Activated naive CD8-positive, alpha-beta T cell treated with anti-CD3 and anti-CD28 coated beads, Interleukin-2, amount 50 U/mL, for 16 hours (primary cell): ENCODE measurements at places on chromosomes 2 and 18.
A peak's percentile ranks its signal among the peaks of the same experiment; 100 is the strongest.

- no peak for DNase-seq
Observed at GRCh38 chr2:234678711-234679110, 181.8 kb upstream of the ARL4C start.

DNA sequence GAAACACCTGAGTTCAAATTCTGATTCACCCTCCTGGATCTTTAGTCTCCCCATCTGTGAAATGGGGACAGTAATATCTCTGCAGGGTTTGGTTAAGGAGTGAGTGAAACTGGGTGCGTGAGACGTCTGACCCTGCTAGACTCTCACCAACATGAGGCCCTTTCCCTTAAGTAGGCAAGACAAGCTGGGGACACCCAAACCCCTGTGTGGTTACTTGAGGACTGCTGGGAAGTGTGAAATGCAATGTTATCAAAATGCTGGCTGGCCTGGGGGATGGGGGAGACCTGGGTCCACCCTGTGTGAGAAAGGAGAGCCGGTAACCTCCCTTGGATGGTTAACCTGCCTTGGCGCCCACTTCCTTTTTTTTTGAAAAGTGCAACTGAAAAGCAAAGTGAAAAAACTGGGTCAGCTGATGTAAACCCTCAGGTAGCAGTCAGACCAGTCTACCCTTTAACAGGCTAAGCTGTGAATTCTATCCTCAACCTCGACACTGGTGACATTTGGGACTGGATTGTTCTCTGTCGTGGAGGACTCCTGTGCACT lies 82.3 kb downstream of the INPP5D start:
- no peak for DNase-seq

DNA sequence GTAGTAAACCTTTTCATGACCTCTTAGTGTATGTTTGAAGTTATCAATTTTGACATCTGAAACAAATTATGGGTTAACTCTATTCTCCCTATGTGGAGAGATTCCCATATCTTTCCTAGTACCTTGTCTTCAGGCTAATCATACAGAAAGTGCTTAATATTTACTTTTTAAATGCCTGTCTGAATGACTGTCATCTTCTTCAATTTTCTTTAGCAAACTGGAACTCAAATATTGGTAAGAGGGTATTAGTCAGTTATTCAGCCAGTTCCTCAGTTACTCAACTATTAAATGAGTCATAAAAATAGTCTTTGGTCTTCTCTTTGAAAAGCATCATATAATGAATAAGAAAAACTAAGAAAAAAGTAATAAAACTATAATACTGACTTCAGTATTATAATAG lies 1038.0 kb upstream of the PIK3C3 start:
- DNase-seq = no peak

- DNase-seq = peak; percentile 14
Observed at GRCh38 chr2:72993147-72993932, 76.0 kb downstream of the EMX1 start.

DNA sequence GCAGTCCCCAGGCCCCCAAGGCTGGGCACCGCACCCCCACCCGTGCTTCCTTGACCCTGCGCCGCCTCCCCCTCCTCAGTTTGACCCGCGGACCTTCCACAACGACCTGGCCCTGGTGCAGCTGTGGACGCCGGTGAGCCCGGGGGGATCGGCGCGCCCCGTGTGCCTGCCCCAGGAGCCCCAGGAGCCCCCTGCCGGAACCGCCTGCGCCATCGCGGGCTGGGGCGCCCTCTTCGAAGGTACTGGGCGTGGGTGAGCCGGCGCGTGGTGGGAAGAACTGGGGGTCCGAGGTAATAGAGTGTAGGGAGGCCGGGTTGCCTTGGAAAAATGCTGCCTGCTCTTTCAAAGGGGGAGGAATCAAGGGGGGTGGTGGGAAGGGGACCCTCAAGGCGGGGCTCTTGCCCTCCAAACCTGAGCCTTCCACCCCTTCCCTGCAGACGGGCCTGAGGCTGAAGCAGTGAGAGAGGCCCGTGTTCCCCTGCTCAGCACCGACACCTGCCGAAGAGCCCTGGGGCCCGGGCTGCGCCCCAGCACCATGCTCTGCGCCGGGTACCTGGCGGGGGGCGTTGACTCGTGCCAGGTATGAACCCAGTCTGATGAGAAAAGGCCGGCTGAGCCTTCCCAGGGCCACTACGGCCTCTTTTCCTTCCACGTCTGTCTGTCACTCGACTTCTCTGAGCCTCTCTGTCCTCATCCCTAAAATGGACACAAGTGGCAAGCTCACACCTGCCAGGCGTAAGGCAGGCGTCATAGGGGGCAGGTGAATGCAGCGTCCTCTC lies 2.6 kb downstream of the PRSS56 start:
- DNase-seq = no peak
